Stimulated activated CD4-positive, alpha-beta T cell treated with anti-CD3 and anti-CD28 coated beads, Interleukin-1b, Interleukin-23, amount 100 ng/mL, for 4 hours (primary cell): ENCODE measurements at places on chromosomes 7 and 10.

- no peak for DNase-seq
These were observed 21.5 kb upstream of the SMKR1 start for GRCh38 chr7:129480674-129481363.

DNA sequence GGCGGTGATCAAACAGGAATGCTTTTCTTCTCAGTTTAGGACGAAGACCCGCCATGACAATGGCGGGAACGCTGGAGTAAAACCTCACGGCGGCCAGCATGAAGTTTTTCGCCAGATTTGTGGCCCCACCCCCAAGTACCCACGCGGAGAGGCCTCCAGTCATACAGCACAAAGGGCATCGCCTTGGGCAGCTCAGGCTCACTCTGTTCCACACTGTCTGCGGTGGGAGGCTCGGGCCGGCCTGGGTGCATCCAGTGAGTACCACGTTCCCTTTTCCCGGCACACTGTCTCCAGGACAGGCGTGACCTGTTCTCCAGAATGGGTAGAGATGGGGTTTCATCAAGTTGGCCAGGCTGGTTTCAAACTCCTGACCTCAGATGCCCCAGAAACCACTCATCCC, 27.3 kb downstream of the ASB13 start:
- no peak for DNase-seq

DNA sequence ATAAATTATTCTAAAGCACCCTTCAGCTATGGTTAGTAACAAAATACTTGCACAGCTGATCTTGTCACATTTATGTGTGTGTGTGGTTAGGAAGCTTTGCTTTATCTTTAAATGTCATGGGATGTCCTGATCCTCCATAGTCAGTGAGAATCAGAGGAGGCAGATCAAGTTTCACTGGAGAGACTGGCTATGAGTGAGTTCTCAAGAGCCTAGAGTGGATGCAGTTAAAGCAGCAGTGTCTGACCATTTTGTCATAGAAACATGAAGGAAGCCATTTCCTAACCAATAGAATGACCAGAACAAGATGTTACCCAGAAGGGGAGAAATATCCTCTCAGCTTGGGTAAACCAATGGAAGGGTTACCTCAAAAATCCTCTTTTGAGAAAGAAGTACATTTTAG, 207.2 kb upstream of the DKK1 start:
- no peak for DNase-seq

DNA sequence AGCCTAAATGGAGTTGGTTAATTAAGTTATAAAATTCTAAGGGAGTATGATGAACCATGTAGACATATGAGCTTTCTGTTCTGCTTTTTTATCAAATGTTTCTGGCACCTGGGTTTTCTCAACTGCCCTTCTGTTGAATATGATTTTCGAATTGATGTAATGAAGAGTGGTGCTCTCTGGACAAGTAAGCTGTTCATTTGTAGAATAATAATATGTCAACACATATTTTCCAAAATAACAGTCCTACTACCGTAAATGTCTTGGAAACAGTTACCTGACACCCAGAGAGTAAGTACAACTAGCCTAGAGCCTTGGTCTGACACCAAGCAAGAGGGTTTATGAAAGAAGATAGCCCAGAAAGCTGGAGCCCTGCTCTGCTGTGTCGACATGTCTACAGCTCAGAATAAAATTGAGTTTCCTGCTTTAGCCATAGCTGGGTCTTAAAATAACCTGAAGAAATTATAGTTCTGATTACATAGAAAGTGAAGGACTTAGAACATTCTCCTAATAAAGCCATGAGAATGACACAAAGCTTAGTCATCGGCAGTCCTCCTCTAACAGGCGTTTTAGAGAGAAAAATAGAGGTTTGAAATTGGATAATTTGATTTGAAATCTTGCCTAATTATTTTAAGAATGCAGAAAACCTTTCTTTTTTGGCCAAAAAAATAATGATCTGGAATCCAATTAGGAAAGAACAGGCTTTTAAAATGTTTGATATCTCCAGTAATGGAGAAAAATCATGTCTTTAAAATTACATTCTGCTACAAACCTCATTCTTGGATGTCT, 25.1 kb downstream of the HDAC9 start:
- no peak for DNase-seq

DNA sequence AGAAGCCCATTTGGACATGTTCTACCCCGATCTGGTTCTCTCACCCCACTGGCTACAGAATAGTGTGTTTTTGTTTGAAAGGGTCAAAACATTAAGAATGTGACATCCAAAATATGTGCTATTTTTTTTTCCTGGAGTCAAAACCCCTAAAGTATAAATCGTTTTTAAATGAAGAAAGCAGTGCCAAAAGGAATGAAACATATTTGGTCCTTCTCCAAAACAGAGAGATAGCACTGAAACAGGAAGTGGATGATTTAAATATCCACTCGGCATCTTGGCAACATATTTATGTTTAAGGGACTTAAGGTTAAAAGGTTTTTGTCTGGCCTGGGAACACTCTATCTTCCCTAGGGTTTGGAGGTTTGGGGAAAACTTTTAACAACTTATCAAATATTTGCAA, 32.3 kb downstream of the CALD1 start:
- no peak for DNase-seq

- no peak for DNase-seq
These were observed 269.8 kb upstream of the KLF6 start for GRCh38 chr10:4054656-4055435.

GRCh38 chr7:26627891-26628341, 236.5 kb downstream of the SKAP2 start:
- no peak for DNase-seq
